ENCODE measurements at places on chromosomes 2 and 18.
A peak's percentile ranks its signal among the peaks of the same experiment; 100 is the strongest.

- no peak for DNase-seq
Measured at GRCh38 chr2:171688129-171688465, 828 bp downstream of the DYNC1I2 start.

DNA sequence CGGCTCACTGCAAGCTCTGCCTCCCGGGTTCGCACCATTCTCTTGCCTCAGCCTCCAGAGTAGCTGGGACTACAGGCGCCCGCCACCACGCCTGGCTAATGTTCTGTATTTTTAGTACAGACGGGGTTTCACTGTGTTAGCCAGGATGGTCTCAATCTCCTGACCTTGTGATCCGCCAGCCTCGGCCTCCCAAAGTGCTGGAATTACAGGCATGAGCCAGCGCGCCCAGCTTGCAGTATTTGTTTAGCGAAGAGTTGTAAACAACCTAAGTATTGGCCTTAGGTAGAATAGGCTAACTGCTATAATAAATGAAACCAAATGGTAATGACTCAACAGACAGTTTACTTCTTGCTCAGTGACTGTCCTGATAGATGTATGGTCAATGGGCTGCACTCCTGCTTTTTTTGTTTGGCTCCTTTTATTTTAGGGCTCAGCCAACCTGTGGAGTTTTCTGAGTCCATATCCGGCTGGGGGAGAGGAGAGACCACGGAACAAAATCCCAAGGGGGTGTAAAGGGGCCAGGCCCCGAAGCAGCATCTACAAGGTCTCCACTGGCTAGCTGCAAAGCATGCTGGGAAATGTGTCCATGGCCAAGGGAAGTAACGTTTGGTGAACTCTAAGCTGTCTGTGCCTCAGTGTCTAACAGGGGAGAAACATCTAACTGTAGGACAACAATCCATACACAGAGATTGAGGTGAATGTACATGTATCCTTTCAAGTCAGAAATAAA is 841.0 kb upstream of the ID2 start:
- DNase-seq, result no peak

DNA sequence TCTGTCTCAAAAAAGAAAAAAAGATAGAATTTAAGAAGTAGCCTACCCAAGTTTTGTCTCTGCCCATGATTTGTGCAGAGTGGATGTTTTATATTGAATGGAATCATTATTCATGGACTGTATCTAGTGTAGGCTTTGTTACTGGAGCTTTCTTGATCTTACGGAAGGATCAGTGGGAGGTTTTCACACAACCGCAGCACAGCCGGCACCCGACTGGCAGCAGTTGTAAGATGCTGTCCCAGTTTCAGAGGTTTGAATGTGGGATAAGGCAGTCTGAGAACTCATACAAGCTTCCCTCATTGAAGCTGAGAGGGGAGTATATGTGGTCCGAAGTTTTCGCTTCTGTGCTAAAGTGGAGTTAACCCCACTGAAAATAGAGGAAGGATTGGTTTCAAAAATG is 19.7 kb upstream of the SAG start:
- no peak for DNase-seq

GRCh38 chr2:146388757-146389156 is 1456.1 kb upstream of the ACVR2A start:
- DNase-seq, result no peak

DNA sequence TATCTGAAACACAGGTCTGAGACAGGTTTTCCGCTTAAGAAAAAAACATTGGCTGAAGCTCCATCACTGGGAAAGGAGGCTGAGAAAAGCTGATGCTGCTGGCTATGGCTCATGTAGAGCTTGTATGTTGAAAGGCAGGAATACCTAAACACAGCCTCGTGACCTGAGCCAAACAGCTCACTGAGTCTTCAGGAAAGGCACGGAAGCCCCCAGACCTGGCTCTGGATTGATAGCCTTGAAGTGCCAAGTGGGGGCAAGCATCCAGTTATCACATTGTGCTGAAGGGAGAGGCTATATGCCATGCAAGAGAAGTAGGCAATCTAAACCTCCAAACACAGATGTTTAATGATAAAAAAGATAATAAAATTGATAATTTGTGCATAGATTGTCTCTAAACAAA is 21.9 kb downstream of the CYTIP start:
- no peak for DNase-seq

DNA sequence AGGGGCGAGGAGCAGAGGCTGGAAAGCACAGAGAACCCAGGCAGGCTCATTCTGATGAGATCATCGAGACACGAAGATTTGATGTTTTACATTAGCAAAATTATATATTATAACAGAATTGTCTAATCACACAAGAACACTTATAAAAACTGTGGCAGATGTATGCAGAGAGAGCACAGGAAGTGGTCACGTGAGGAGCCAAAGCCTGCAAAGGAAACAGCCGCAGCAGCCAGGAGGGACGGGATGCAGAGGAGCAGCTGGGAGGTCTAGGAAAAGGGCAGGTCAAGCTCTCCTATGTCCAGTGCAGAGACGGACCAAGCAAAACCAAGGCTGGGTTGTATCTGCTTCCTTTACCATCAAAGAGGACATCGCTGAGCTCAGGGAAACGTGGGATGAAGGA is 355.1 kb upstream of the MYT1L start:
- DNase-seq, result no peak

- DNase-seq, result no peak
Measured at GRCh38 chr18:50855976-50856757, 22.8 kb upstream of the ME2 start.

GRCh38 chr18:47149457-47150028 is 757 bp downstream of the HDHD2 start:
- DNase-seq, result no peak

DNA sequence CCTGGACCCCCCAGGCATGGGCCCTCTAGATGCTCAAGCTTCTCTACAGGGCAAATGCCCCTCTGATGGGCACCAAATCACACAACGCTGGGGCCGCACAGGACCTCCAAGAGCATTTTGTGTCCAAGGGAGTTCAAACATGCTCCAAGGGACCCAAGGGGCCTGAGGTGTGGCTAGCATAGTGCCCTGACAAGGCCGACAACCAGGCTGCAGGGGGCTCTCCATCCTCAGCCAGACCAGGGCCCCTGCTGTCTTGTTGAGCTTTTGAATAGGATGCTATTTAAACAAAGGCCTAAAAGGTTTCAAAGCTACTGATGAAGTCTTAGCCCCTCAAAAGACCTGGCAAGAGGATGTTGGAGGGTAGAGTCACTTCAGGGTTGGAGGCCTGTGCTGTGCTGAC is 33.1 kb downstream of the EN1 start:
- DNase-seq, result no peak

- DNase-seq, result peak; percentile 77
Measured at GRCh38 chr2:19711470-19712372, 190.1 kb downstream of the TTC32 start.

- DNase-seq, result no peak
Measured at GRCh38 chr2:15159206-15159605, 401.9 kb downstream of the NBAS start.

Data from left forelimb (tissue), 1 donor.